ENCODE measurements at places on chromosomes 12 and 14. TPM values are rescaled to one million over a fixed set of nuclear protein-coding genes. Genes with fewer than 3 reads are reported as not detected.

ANKRD33 gene
- 0.20 TPM for total RNA-seq

SERPINA5 gene
- total RNA-seq: 0.67 TPM

DNA sequence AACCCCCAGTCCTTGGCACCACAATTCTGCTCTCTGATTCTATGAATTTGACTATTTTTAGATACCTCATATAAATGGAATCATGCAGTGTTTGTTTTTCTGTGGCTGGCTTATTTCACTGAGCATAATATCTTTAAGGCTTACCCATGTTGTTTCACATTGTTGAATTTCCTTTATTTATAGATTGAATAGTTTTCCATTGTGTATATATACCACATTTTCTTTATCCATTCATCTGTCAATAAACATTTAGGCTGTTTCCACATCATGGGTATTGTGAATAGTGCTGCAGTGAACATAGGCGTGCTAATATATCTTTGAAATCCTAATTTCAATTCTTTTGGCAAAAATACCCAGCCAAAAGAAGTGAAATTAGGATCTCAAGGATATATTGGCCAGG, 126.7 kb upstream of the SLC38A2 start:
- no peak for DNase-seq

GRCh38 chr12:55652352-55652751, 15.7 kb downstream of the OR10P1 start:
- no peak for DNase-seq

CLEC6A gene
- total RNA-seq: not detected

DNA sequence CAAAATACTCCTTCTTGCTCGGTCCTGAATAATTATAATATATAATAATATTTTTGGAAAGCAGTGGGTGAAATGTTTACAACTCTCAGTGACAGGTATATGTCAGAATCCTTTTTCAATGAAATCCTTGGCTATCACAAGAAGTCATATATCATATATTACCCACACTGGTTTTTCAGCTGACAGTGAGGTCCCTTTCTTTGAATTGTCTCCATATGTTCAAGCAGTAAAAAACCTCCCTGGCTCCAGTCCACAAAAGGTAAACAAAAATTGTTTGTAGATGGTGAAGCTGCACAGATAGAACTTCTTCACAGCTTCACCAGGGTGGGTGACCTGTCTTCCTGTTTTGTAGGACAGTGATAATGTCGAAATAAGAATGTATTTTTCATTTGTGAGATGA, 44.0 kb downstream of the A2ML1 start:
- DNase-seq: no peak

SERPINA10 gene
- not detected for total RNA-seq

GRCh38 chr12:98788396-98788795, 143.3 kb downstream of the APAF1 start:
- no peak for DNase-seq

NOXRED1 gene
- total RNA-seq: 0.07 TPM

GRCh38 chr12:56115329-56115728, 1.1 kb upstream of the RPL41 start:
- DNase-seq: no peak

DNA sequence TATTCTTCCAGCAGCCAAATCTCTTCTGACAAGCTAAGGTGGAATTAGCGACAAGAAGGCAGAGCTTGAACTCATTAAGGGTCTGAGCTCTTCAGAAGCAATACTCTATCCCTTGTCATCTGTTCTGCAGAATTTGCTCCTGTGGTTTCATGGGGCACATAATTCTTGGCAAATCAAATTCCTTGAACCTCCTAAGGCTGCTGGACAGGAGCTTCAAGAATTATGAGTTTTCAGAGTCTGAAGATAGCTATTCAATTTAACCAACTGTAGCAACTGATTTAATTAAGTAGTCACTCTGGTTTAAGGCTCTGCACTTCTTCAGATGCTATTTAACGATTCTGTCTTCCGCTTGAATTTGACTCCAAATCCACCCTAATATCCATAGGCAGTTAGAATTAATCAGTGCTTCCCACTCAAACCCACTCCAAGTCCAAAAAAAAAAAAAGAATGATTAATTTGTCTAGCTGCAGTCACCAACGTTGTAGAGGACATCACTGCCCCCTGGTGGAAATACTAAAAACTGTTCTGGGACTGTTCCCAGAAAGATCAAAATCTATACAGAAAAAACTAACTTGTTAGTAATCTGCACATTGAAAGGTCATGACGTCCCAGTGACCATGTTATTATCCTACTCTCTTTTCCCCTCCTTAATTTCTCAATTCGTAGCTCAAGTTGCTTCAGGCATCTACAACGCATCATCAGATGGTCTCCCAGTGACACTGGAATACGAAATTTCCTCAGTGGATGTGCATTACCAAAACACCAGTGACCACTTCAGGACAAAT, 169.9 kb downstream of the KIF21A start:
- DNase-seq: peak; percentile 2

DNA sequence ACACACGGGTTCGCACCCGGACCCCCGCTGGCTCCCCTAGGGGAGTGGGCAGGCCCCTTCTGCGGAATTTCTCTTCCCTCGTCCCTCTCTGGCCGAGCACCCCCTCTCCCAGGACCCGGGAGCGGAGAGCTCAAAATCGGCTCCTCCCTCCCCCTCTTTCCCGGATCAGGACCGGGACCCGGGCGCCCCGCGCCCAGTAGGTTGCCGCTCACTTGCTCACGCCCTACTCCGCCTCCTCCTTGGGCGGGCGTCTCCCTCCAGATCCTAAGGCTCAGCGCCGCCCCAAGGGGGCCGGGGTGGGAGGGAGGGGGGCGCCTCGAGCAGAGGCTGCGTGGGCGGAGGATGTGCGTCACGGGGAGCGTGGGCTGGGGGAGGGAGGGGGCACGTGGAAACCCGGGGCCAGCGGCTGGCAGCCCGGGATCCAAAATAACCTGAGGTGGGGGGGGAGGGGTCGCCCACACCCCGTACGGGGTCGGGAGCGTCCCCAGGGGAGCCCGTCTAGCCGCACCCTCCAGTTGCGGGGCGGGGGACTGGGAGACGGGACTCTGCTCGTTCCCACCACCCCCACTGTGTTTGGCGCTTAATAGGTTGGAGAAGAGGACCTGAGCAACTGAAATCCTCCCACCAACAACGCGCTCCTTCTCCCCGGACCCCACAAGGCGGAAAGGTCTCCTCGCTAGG, 1.8 kb upstream of the NAB2 start:
- DNase-seq: no peak

DNA sequence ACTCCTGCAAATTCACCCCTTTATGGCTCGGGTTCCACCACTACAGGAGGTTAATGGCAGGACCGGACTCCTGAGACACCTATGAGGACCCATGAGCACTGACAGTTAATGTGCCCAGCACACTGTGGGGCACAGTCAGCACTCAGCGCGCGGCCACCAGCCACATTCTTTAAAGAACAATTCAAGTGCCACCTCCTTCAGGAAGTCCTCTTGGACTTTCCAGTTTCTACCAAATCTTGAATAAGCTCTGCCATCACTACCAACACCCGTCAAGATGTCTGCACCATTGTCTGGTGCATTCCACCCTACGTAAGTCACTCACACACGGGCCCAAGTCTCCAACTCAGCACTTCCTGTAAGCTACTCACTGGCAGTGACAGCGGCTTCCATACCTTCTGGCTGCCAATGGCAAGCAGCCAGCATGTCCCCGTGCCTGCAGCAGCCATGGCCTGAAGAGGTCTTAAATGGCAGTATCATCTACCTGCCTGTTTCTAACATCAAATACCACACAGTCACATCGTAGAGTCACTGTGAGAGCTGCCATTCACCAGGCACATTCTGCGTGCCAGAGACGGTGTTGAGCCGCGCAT, 48.5 kb downstream of the CDC42BPB start:
- peak; percentile 41 for DNase-seq

TMEM132D gene
- total RNA-seq: not detected

DNA sequence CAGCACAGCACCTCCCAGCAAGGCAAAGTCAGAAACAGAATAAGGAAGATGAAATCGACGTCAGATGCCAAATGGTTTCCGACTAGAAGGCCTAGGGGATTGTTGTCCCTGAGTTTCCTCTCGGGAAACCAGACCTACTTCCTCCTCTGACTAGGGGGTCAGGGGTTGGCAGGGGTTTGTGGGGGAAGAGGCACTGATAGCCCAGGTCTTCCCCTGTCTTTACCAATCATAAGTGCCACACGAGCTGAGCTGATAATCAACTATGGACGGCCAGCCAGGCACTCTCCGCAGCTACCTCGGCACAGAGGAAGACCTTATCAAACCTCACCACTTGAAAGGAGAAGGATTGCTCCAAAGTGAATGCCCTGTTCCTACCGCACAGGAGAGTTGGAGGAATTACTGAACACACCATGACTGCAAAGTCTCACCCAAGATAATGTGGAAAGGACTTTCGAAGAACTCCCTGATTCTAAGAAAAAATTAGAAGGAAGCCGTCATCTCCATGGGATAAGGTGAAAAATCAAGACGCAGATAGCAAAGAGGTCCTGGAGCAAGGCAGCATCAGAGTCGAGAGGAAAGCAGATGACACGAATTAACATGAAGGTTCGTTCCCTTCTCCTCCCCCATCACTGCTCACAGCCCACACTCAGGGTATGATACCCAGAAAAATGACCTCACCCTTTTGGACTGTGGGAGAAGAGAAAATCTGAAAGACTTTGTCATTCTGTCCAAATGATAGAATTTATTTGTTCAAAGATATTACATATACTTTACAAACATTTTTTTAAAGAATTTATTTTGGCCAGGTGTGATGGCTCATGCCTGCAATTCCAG, 77.7 kb upstream of the MED13L start:
- no peak for DNase-seq

- DNase-seq: no peak
These were observed 91.6 kb downstream of the HELB start for GRCh38 chr12:66393890-66394289.

GRCh38 chr12:47791874-47792273, 18.8 kb downstream of the SLC48A1 start:
- no peak for DNase-seq

GRCh38 chr12:6464531-6464930, 5.9 kb downstream of the VAMP1 start:
- no peak for DNase-seq

GRCh38 chr12:48631071-48631470, 51.0 kb downstream of the KANSL2 start:
- DNase-seq: no peak

GRCh38 chr12:62748941-62749468, 185.9 kb downstream of the PPM1H start:
- DNase-seq: no peak

Data from pulmonary artery endothelial cell (primary cell).